Stimulated activated effector memory CD8-positive, alpha-beta T cell treated with anti-CD3 and anti-CD28 coated beads, Interleukin-12 subunit alpha, Interleukin-12 subunit beta, amount 100 ng/mL, for 72 hours (primary cell): ENCODE measurements at places on chromosomes 2 and 18.

DNA sequence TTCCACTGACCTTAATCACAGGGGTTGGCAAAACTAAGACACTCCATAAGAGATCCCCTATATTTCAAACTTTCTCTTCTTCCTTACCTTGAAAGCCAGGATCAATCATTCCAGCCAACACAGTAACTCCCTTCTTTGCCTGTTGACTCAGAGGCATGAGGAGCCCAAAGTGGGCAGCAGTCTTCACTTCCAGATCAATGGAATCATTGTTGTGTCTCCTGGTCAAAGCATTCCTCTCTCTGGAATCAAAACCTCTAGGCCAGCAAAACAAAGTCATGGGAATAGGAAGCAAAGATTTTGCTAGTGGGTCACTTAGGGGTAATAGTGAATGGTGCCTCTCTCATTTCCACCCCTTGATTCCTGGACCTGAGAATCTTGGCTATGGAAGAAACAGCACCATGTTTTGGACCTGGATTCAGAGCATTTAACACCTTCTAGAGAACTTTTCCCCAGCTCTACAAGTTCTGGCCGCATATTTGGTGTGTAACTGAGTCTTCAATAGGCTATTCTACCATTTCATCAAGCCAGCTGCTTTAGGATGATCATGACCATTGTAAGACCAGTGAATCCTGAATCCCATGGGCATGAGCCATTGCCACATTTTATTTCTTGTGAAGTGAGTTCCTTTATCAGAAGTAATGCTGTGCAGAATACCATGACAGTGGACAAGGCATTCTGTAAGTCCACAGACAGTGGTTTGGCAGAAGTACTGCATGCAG is 65.7 kb upstream of the SERPINE2 start:
- DNase-seq: no peak

GRCh38 chr2:221156062-221156734 is 415.9 kb downstream of the EPHA4 start:
- no peak for DNase-seq

DNA sequence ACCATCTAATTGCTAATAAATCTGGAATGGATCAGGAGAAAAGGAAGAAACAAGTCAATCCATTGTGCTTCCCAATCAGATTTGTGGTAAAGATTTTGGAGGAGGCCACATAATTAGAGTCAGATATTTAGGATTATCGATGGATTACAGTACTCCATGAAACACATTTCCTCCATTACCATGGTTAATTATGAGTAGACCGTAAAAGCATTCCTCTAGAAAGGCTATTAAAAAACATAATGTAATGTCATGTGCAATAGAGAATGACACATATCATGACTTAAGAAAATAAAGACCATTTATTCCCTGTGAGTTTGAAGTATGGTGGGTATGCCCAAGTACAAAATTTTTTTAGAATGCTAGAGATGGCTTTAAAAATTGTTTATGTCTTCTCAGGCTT is 96.1 kb downstream of the ITGA4 start:
- DNase-seq: no peak

- DNase-seq: no peak
Observed at GRCh38 chr18:79532313-79533007, 136.7 kb downstream of the NFATC1 start.

DNA sequence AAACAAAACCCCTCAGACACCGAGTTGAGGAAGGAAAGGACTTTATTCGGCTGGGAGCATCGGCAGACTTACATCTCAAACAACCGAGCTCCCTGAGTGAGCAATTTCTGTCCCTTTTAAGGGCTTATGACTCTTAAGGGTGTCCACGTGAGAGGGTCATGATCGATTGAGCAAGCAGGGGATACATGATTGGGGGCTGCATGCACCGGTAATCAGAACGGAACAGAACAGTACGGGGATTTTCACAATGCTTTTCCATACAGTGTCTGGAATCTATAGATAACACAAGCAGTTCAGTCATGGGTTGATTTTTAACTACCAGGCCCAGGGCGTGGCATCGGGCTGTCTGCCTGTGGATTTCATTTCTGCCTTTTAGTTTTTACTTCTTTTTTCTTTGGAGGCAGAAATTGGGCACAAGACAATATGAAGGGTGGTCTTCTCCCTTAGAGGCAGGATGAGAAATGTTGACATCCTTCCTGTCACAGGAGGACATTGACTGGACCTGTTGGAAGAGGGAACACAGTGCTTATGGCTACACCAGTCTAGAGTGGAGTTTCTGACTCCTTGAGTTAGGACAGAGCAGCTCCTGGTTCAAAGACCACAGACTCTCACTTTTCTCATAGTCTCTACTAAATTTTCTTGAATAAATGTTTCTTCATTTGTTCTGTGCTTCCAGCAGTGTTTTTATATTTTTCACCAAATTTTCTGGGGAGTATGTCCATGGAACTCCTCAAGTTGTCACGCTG is 35.8 kb downstream of the SPOPL start:
- DNase-seq: no peak

DNA sequence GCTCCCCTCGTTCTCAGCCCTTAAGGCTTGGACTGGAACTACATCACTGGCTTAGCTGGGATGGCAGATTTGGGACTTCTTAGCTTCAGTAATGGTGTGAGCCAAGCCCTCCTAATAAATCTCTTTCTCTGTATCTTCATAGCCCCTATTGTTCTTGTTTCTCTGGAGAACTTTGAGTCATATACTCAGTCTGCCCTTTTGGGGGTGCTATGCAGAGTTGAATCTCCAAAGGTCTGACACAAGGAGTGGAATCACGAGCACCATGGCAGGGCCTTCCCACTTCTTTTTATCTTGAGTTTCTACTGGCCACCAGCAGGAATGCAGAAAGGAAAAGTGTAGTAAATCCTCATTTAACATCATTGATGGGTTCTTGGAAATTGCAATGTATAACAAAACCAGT is 13.3 kb upstream of the TGFA start:
- no peak for DNase-seq

GRCh38 chr2:128787616-128788015 is 468.9 kb upstream of the HS6ST1 start:
- no peak for DNase-seq

DNA sequence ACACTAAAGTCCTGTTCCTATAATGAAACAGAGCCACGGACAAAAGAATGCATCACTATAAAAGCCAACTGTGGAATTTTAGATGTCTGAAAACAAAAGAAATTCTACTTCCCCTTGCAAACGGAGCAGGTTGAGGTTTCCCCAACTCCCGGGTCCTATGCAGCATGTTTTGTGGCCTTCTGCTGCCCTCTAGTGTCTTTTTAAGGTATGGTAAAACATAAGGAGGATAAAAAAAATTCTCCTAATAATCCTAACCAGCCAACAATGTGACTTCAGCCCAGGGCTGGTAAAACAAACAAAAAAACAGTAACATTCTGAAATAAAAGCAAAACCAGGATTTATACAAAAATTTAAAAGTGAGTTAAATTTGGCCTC is 539.5 kb downstream of the NRXN1 start:
- DNase-seq: no peak

GRCh38 chr2:239369631-239370161 is 31.1 kb downstream of the HDAC4 start:
- DNase-seq: peak; percentile 64

DNA sequence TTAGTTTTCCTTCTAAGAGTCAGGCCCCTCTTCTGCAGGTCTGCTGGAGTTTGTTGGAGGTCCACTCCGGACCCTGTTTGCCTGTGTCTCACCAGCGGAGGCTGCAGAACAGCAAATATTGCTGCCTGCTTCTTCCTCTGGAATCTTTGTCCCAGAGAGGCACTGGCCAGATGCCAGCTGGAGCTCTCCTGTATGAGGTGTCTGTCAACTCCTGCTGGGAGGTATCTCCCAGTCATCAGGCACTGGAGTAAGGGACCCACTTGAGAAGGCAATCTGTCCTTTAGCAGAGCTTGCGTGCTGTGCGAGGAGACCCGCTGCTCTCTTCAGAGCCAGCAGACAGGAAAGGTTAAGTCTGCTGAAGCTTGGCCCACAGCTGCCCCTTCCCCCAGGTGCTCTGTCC is 4.8 kb downstream of the REG1B start:
- DNase-seq: no peak

- DNase-seq: no peak
Observed at GRCh38 chr2:230155359-230155758, 64.4 kb downstream of the SP110 start.

DNA sequence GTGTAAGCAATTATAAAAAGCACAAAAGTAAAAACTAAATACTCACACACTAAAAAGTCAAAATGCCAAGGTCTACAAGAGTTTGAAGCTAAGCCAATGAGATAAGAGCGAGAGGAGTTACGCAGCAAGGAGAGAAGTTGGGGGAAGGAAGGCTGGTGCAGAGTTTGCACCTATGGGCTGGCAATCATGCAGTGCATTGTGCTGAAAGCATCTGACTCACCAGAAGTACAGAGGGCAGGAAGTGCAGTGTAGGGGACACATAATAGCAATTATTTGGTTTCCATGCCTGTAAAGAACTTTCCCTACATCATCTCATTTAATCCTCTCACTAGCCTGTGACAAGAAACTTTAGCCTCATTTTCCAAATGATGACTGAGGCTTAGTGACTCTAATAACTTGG is 142.7 kb upstream of the KYNU start:
- no peak for DNase-seq

GRCh38 chr2:74390606-74391005 is 10.5 kb upstream of the DCTN1 start:
- DNase-seq: no peak

DNA sequence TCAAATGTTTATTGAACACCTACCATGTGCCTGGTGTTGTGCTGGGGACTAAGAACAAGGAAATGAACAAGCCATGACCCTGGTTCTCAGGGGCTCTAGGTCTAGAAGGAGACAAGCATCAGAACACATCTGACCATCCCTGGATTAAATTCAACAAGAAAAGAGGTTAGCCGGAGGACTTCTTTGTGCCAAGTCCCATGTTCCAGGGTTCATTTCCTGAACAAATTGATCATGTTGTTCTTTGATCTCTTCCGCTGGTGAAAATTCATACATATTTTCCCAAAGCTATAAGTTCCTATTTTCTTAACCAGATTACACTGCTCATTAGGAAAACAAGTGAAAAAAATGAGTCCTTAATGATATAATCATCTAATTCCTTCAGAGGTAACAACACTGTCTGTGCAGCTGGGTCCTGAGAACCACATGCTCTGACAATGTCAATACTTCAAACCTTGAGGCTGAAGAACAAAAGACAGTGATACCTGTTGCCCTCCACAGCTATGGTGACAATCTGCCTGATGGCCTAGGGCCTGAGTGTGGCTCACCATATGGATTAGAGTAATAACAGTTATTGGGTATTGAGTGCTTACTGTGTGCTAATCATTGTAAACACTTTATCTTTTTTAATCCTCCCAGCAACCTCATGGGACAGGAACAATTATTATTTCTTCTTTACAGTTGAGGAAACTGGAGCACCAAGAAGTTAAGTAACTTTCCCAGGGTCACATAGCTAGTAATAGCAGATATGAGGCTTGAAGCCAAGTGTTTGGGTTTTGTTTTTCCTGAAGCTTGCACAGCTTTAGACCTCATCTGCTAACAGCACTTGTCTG is 24.6 kb upstream of the INO80C start:
- no peak for DNase-seq

DNA sequence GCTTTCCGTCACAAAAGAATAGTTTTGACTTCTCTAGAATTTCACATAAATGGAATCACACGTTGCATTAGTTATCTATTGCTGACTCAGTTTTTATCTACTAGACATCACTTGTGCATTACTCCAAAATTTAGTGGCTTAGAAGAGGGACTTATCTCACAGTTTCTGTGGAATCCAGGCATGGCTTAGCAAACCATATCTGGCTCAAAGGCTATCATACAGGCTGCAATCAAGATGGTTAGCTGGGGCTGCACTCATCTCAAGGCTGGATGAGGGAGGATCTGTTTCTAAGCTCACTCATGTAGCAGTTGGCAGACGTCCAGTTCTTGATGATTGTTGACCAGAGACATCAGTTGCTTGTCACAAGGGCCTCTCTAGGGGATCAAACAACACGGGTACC is 6.6 kb upstream of the DSC3 start:
- no peak for DNase-seq

DNA sequence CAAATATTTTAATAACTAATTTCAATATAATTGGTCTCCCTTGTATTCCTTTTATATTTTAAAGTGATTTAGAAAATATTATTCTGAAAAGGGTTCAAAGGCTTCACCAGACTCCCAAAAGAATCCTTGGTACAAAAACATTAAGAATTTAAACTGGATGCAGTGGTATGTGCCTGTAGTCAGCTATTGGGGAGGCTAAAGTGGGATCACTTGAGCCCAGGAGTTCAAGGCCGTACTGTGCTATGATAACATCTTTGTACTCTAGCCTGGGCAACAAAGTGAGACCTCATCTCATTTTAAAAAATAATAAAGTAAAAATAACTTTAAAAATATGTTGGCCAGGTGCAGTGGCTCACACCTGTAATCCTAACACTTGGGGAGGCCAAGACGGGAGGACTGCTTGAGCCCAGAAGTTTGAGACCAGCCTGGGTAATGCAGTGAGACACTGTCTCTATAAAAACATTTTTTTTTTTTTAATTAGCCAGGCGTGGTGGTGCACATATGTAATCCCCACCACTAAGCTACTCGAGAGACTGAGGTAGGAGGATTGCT is 14.7 kb downstream of the NCL start:
- no peak for DNase-seq

- no peak for DNase-seq
Observed at GRCh38 chr2:145351864-145352425, 832.0 kb upstream of the ZEB2 start.

GRCh38 chr2:101272045-101272784 is 19.5 kb downstream of the CNOT11 start:
- no peak for DNase-seq

- DNase-seq: no peak
Observed at GRCh38 chr2:225090746-225091145, 48.5 kb upstream of the DOCK10 start.

GRCh38 chr2:162929571-162929970 is 91.0 kb upstream of the KCNH7 start:
- no peak for DNase-seq

GRCh38 chr2:8643996-8644356 is 37.9 kb upstream of the ID2 start:
- DNase-seq: no peak

- no peak for DNase-seq
Observed at GRCh38 chr2:98509542-98510321, 65.1 kb downstream of the INPP4A start.

DNA sequence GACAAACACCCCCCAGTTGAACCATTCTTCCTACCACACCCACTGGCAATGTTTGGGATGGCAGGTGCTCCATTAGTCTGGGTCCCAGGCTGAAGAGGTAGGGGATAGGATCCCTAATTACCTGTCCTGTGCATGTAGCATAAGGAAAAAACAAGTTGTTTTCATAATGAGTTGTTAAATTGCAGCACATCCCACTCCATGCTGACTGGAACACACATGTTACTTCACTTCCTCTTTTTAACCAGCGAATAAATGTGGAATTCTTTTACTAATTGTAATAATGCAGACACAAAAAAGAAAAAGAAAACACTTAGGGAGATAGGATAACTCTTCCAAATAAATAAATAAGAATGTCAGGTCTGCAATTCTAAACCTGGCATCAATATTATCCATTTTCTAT is 11.8 kb upstream of the CBLN2 start:
- no peak for DNase-seq
